Activated naive CD4-positive, alpha-beta T cell treated with anti-CD3 and anti-CD28 coated beads, Interleukin-2, amount 50 U/mL, for 72 hours (primary cell): ENCODE measurements at places on chromosomes 4 and X.

DNA sequence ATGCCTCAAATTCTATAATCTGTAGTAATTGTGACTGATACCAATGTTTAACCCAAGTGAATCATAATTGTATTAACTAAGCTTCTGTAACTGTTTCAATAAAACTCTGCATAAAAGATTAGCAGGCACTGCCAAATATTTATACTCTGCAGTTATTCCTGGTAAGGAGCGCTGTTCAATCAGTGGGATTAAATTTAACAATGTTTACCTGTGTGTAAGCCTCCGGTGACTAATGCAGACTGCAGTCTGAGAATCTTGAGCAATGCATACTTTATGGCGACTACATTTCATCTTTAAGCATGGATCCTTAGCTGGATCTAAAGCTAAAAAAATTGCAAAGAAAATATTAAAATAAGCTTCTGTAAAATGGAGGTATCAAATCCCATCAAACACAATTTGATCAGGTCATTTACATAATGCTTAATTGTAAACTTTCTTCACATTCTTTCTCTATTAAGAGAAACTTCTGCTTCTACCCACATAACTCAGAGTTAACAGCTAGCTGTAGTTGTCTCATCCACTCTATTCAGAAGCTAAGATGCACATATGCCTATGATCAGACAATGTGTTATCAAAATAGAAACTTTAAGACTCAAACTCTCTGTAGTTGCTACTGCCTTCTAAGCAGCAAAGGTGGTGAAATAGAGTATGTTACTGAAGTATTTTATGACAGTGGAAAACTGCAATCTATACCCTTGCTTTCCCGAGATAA, 234.0 kb downstream of the SPOCK3 start:
- DNase-seq: no peak

DNA sequence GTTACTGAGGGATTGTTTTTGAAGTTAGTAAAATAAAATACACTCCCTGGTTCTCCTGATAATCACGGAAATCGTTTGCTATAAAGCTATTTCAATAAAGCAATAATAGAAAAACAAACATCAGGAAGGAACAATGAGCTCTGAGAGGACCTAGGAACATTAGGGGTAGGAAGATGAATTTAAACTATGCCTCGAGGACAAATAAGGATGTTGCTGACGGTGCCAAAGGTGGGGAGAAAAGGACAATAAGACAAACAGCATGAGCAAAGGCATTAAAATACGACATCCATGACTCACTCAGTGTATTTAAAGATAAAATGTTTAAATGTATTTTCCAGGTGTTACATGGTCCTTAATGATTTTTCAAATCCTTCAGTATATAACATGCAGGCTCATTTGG, 110.3 kb downstream of the MTNR1A start:
- no peak for DNase-seq

DNA sequence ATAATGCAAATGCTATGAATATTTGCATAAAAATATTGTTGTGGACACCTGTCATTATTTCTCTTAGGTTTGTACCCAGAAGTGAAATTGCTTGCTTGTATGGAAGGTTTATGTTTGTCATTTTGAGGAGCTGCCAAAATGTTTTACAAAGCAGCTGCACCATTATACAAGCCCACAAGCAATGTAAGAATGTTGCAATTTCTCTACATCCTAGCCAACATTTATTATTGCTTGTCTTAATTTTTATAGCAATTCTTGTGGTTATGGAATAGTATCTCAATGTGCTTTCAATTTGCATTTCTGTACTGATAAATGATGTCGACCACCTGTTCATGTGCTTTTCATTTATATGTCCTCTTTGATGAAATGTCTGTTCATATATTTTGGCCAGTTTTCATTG, 18.7 kb upstream of the RBMX start:
- DNase-seq: no peak

DNA sequence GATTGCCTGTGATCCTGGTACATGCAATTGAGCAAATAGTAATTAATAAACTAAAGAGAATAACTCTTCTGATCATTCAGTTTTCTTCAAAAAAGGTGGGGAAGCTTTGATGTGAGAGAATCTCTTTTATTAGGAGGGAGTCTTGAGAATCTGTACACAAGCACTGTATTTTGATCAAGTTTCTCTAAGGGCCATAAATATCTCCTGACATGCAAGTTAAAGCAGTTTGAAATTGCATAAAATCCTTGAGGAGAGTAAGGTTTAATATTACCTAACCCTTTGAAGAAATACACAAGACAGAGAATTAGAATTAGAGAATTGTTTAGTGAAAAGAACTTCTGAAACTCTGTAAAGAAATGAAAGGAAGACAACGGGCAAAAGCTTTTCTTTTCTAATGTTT, 326.9 kb downstream of the FAT4 start:
- DNase-seq: no peak

DNA sequence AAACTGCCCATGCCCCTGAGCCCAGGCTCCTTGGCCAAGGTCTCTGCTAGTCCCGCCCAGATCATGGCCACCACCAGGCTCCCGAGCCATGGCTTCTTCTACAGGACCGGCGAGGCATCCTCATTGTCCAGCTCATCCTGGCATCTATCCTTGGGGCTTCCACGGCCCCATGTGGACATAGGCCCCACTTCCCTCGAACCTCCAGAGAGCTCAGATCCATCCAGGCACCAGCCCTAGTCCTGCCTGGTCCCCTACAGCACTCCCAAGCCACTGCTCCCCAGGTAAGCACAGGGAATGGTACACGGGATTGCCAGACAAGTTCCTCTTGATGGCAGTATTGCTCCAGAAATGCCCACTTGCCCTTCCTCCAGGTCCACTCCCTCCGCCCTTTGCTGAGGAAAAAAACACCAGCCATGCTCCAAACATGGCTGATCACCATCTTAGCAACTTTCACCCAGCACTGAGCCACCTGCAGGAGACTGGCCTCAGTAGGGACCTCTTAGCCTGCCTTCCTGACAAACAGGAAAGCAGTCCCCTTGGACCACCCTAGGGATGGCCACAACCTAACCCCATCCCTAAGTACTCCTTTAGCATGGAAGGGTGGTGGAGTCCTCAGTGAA, 272.1 kb upstream of the AGTR2 start:
- DNase-seq: no peak

DNA sequence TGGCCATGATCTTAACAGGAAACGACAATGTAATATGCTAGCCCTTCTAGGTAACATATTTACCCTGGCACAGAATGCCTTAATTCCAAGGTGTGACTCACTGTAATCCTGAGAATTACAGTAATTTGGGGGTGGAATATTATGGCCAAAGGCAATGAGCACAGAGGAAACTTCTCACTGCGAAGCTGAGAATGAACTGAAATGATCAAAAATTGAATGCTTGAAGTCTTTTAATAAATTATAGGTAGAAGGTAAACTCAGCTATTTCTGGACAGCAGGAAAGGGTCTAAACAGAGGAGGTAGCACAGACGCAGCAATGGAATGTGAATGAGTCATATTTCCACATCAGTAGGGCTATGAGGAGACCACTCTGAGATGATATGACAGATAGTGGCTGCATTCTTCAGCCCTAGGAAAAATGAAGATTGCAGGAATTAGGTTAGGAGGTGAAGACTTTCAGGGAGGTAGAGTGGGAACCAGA, 312.6 kb downstream of the PACRGL start:
- no peak for DNase-seq

DNA sequence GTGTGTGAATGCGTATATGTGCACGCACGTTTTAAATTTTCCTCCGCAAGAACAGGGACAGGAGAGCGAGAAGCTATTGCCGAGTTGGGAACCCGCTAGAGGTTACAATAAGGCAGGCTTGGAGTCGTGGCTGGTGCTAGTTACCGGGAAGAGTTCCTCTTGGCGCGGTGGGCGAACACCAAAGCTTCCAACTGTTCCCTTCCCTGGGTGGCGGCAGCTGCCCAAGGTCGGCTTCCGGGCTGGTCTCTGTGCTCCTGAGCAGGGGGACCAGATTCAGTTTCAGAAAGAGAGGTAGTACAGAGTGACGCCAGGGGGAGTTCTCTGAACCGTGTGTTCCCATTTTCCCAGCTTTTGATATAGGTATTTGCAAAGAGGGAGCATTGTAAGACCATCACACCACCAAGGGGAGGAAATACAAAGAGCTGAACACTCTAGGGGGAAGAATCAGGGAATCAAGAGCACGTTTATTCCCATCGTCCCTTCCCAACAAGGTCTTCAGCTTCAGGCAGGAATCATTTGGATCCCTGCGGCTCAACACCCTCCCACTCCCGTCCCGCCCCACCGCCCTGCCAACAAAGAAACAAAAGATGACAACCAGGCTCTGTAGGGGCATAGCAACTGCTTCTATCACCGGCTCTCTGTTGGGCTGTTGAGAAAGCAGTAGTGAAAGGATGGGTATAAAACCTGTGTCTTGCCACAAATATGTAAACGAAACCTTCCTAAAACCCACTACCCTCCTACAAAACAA, 113.6 kb upstream of the TEX13C start:
- no peak for DNase-seq

GRCh38 chrX:107825698-107826237, at the start of gene MID2:
Gene MID2, plus strand, starts transcription at chrX:107825866. Its CDS starts 561 bp downstream, at chrX:107826427.
- peak; percentile 60 for DNase-seq

- peak; percentile 13 for DNase-seq
These were observed 130.4 kb upstream of the CPEB2 start for GRCh38 chr4:14871676-14872430.

GRCh38 chrX:108833993-108834392, 97.6 kb upstream of the IRS4 start:
- DNase-seq: no peak

DNA sequence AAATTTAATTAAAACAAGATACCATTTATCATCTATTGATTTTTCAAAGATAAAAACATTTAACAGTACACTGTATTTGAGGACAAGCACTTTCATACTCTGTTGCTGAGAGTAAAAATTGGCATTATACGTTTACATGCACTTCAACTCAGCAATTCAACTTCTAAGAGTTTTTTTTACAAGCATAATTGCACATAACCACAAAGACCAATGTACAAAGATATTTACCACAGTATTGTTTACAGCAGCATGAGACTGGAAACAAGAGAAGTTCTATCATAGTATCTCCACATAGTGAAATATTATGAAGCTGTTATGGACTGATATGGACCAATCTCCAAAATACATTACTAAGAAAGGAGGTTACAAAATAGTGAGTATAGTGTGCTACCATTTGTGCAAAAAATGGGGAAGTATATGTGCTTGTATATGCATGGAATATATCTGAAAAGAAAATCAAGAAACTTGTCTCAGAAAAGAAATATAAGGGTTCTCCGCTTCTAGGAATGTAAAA, 10.9 kb downstream of the GAB3 start:
- no peak for DNase-seq

- no peak for DNase-seq
These were observed 114.5 kb upstream of the KIT start for GRCh38 chr4:54543088-54543795.

- DNase-seq: no peak
These were observed 982 bp downstream of the PDLIM5 start for GRCh38 chr4:94452476-94453371.

DNA sequence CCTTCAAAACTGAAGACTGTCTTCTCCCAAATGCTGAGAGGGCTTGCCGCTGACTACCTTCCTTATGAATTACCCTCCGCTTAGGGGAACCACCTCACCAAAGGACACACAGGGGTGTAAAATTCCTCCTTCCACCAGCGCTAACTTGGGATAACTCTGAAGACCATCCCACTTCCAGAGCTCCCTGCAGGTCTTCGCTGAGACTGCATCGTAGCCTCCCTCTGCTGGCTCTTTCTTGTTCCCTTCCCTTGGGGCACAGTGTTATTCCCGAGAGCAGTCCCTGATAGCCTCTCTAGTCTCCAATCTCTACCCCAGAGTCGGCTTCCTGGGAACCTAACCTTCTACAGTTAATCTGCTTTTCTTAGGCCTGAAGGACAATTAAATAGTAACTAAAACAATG, 725.5 kb upstream of the ATOH1 start:
- no peak for DNase-seq

- DNase-seq: no peak
These were observed 121.3 kb downstream of the EGF start for GRCh38 chr4:110034026-110034393.

GRCh38 chr4:165124488-165124887, 11.8 kb upstream of the TMEM192 start:
- no peak for DNase-seq

DNA sequence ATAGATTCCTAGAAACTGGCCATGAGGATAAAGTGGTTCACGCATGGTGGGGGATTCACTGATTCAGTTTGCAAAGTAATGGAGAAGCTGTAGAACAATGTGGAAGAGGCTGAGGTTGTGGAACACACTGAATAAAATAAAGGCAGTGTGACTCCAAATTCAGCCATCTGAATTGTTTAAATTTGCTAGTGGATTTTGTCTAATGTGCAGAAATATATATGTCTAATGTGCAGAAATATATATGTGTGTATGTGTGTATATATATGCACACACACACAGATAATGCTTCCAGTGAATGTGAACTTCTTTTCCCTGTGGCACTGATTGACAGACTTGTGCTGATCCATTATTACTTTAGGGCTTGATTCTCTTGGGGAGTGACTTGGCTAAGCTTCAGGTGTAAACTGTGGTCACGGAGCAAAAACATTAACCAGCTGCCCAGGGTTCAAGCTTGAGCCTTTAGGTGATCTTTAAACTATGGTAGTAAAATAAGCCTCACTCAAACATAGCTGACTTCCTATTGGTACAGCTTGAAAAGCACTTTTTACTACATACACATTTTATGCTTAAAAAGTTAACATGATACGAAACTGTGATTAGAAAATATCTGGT, 3.5 kb downstream of the STBD1 start:
- DNase-seq: no peak

GRCh38 chr4:146472404-146472803, 49.3 kb downstream of the SLC10A7 start:
- DNase-seq: no peak

GRCh38 chr4:186472948-186473347, 82.4 kb downstream of the MTNR1A start:
- no peak for DNase-seq

DNA sequence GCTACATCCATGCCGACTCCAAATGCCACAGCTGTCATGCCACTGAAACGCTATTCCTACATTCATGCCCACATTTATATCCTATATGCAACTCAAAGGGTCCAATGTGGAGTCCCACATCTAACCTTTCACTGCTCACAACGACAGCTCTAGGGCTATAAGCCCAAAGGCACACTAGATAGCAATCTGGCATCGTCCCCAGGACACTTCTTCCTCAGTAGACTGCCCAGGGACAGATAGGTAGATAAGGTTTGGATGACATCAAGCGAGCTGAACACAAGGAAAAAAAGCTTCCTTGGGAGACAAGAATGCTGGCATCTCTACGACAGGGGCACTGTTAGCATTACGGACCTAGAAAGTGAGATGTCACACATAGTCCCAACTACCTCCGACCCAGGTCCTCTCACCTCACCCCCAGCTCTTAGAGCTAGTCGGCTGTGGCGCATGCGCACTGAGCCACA, 685 bp downstream of the RAB9B start:
- no peak for DNase-seq

DNA sequence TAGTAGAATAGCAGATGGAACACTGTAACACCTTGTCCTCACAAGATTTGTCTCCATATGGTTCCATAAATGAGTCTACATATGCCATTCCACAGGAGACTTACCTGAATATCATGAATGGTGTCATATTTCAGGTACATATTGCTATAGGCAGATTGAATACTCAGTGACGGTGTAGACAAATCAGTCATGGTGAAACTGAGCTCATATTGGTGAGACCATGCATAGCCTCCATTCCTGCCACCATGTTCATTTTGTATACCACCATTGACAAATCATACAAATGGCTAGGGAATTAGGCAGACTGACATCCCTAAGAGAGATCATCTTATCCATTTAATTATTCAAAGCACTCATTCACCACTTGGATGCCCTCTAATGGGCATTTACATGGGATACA, 38.0 kb upstream of the SPP1 start:
- DNase-seq: no peak

GRCh38 chrX:129686422-129686948, 31.7 kb upstream of the APLN start:
- no peak for DNase-seq
